Activated CD4-positive, alpha-beta T cell treated with anti-CD3 and anti-CD28 coated beads for 48 hours (primary cell): ENCODE measurements at places on chromosomes 6 and 20.
A peak's percentile ranks its signal among the peaks of the same experiment; 100 is the strongest.

DNA sequence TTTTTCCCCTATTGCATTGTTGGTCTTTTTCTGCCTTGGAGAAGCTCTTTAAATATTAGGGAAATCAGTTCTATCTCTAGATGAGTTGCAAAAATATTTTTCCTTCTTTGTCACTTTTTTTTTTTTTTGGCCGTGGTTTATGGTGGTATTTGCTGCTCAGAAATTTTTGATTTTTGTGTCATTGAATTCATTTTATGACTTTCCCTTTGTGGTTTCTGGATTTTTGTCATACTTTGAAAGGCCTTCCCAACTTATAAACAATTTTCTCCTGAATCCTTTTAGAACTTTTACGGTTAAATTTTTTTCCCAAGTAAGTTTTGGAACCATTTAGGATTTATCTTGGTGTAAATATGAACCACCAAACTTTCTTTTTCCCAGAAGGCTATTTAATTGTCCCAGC, 145.6 kb downstream of the GJA10 start:
- DNase-seq: no peak

DNA sequence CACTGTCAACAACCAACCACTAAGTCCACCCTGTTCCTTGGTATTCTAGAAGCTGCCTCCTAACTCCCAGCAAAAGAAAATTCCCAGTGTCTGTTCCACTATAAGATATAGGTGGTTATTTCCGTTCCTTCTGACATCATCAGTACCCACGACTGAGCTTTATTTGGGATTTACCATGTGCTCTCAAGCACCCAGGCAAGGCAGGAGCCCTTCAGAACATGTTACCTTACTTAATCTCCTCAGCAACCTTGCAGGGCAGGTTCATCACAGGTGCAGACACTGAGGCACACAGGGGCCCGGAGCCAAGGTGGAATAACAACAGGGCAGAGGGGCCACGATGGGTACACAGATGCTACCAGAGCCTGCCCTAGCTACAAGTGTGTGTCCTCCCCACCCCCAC, 10.8 kb downstream of the ABHD16A start:
- no peak for DNase-seq

- DNase-seq: no peak
These were observed 67.5 kb downstream of the THEMIS start for GRCh38 chr6:127833336-127833735.

DNA sequence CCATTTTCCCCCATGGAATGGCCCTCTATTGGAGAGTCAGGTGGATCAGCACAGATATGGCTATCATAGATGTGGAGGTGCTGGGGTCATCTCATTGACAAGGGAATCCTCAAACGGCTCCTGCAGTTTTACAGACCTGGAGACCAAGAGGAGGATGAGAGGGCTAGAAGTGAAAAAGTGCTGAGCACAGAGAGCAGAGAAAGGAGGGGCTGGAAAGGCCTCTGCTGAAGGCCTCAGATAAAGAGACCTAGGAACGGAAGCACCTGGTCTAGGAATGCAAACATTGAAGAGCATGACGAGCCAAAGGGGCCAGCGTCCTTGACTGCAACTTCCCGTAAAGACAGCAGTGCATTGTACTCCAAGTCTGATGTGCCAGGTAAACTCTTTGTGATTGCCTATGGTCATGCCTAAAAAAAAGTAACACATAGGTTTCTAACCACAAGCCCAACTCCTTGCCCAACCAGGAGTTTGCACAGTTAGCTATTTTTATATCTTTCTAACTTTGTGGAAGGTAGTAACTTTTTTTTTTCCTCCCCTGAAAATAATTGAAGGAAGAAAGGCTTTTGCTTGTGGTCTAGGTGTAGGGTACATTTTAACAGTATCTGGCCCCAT, 15.2 kb downstream of the RSPH4A start:
- no peak for DNase-seq

DNA sequence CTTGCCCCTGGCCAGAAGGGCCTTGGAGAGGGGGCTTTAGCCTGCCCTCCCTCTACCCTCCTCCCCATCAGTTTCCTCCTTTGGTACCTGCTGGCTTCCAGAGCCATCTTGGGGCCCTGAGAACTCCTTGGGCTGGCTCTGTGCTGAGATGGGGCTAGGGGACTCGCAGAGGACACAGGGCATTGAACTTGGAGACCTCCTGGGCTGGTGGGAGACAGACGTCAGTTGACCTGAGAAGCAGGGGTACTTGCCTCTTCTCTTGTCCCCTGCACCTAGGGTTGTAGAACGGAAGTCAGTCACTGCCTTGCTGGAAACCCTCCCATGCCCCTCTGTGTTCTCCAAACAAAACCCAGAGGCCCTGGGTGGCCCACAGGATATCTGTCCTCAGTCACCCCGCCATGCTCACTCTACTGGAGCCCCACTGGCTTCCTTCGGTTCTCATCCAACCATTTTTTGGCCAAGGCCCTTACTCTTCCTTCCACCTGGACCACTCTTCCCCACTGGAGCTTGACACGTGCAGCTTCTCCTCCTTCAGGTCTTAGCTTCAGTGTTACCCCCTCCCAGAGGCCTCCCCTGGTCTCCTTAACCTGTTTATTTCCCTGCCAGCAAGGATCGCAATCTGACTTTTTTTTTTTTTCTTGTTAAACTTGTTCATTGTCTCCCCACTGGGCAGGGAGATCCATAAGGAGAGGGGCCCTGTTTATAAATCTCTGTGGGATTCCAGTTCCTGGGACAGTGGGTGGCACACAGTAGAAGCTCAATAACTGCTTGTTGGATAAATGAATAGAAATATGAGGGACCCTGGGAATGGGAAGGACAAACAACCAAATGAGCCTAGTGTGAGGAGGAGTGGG, 971 bp downstream of the RBCK1 start:
- DNase-seq: peak; percentile 44

DNA sequence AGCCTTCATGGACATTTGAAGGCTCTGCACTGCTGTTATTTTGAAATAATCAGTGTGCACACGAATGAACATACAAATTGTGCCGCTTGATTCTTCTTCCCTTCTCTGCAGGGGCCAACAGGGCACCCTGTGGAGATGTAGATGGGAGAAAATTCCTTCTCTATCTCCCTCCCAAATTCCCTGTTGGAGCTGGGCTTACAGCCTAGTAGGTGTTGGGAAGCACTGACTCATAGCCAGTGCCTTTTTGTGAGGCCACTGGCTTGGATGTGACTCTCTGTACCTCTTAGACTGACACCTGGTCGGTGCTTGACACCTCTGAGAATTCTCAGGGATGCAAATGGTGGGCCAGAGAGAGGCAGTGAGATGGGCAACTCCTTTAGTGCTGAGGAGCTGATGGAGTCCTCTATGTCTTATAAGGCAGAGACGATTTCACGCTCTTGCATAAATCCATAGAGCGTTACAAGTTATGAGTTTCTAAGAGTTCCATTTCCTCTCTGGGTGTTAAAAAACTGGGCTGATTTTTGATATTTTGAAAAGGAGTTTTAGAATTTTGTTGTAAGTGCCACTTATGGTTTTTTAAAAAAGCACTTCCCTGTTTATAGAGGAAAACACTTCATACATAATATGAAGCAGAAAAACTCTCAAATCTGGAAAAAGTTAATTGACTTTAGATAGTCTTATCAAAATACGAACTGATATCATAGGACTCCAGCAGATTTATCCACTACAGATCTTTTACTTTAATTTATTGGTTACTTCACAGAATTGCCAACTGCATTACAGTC, 89.8 kb upstream of the MAP3K7 start:
- DNase-seq: no peak

GRCh38 chr6:150499882-150500312, 99.8 kb upstream of the PLEKHG1 start:
- no peak for DNase-seq

DNA sequence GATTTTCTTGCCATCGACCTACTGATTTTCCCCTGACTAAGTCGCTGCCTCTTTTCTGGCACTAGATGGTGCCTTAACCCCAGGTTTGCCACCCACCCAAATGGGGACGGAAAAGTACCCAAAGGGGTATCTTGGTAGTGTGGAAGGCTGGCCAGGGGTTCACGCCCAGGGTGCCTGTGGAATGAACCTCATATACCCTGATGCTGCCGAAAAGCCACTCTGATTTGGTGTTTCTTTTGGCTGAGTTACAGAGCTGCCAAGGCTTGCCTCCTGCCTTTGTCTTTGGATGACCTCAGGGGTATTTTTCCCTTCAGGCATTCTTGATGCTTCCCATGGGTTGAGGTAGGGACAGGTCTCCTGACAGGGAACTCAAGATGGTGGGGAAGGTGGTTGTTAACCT, 78.1 kb downstream of the MAP3K7 start:
- no peak for DNase-seq

- DNase-seq: peak; percentile 36
These were observed 5.2 kb downstream of the VWA7 start for GRCh38 chr6:31771992-31772358.

DNA sequence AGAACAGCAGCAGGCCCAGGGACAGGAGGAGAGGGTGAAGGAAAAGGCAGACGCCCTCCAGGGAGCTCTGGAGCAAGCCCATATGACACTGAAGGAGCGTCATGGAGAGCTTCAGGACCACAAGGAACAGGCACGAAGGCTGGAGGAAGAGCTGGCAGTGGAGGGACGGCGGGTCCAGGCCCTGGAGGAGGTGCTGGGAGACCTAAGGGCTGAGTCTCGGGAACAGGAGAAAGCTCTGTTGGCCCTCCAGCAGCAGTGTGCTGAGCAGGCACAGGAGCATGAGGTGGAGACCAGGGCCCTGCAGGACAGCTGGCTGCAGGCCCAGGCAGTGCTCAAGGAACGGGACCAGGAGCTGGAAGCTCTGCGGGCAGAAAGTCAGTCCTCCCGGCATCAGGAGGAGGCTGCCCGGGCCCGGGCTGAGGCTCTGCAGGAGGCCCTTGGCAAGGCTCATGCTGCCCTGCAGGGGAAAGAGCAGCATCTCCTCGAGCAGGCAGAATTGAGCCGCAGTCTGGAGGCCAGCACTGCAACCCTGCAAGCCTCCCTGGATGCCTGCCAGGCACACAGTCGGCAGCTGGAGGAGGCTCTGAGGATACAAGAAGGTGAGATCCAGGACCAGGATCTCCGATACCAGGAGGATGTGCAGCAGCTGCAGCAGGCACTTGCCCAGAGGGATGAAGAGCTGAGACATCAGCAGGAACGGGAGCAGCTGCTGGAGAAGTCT, 25.5 kb downstream of the C20orf173 start:
- DNase-seq: no peak

- no peak for DNase-seq
These were observed 124.2 kb downstream of the SLC24A3 start for GRCh38 chr20:19336631-19337030.

GRCh38 chr6:117928833-117929232, 21.8 kb downstream of the SLC35F1 start:
- DNase-seq: no peak

- no peak for DNase-seq
These were observed 72.5 kb downstream of the TNFRSF21 start for GRCh38 chr6:47237196-47237595.

GRCh38 chr6:52249078-52249477, 4.8 kb upstream of the IL17F start:
- DNase-seq: no peak

GRCh38 chr6:87641065-87641692, 51.2 kb downstream of the ORC3 start:
- DNase-seq: no peak

DNA sequence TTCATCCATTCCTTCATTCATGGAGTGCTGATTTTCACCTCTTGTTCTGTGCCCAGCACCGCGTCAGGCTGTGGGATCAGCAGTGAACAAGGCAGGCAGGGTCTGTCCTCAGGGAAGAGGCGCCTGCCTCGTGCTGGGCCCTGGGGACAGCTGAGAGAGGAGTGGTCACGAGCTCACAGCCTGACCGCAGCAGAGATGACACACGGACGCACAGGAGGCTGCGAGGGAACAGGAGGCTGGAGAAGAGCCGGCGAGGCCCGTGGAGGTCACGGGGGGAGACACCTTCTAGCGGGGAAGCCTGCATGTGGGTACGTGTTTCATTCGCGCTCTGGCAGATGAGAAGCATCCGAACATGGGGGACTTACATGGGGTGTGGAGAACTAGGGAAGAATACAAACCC, 27.5 kb downstream of the PXDC1 start:
- DNase-seq: no peak

DNA sequence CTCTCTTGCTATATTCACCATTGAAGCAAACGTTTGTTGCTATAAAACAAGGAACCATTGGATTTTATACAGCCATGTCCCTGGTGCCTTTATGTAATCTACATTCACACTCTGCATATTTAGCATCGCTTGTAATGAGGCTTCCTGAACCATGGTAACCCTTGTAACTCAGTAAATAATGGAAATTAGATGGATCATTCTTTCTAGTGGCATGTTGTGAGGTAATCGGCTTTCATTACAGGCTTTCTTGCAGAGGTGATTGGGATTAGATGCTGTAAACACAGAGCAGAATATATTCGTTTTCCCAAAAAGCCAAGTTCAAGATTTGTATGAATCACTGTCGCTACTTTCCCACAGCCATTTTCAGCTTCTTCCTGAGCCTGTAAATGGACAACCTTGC, 36.1 kb downstream of the SMPDL3A start:
- no peak for DNase-seq

GRCh38 chr20:51469046-51469445, 73.5 kb downstream of the NFATC2 start:
- DNase-seq: no peak

DNA sequence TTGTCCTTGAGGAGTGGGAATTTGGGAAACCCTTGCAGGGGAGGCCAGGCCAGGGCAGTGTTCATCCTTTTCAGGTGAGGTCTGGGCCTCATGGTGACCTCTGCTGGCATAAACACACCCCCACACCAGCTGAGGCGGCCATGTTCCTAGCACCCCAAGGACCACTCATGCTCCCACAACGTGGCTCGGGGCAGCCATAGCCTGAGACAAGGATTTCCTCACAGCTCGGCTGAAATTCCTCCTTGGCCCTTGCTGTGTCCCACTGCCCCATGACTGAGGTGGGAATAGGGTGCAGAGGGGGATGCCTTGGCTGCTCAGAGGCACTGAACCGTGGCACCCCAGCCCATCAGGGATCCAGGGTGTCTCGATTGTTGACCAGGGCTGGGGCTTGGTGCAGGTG, 27.3 kb upstream of the SPDEF start:
- DNase-seq: peak; percentile 9

DNA sequence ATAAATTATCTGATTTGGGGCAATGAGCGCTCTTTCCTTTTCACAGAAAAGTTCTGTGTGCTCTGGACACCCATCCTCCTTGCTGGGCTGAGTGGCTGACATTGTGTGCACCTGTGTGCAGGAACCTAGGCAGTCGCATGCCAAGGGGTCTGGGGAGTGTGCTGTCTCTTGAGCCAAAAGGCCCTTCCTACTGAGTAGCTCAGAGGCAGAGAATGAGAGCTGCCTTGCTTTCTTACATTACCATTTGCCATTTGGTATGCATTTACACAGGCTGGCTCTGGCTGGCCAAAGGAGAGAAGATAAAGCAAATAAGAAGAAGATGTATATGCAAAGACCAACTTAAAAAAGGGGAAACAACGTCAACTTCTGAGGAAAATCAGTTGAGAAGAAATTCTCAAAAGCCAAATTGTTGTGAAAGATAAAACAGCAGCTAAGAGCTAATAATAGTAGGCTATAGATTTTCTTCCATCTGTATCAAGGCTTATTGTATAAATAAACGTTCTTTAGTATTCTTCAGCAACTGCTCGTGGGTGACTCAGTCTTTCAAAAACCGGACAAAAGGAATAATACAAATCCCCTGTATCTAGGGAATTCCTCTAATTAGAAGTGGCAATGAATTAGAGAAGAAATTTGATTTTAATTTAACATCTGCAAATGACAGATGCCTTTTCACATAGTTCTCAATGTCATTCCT, 121.9 kb downstream of the INSM1 start:
- DNase-seq: peak; percentile 34
